ENCODE measurements at places on chromosomes 2 and 18.

- DNase-seq, result peak; percentile 6
Observed at GRCh38 chr2:6626401-6627012, 239.2 kb downstream of the CMPK2 start.

- peak; percentile 58 for DNase-seq
Observed at GRCh38 chr2:219461047-219461514, 26.4 kb downstream of the SPEG start.

DNA sequence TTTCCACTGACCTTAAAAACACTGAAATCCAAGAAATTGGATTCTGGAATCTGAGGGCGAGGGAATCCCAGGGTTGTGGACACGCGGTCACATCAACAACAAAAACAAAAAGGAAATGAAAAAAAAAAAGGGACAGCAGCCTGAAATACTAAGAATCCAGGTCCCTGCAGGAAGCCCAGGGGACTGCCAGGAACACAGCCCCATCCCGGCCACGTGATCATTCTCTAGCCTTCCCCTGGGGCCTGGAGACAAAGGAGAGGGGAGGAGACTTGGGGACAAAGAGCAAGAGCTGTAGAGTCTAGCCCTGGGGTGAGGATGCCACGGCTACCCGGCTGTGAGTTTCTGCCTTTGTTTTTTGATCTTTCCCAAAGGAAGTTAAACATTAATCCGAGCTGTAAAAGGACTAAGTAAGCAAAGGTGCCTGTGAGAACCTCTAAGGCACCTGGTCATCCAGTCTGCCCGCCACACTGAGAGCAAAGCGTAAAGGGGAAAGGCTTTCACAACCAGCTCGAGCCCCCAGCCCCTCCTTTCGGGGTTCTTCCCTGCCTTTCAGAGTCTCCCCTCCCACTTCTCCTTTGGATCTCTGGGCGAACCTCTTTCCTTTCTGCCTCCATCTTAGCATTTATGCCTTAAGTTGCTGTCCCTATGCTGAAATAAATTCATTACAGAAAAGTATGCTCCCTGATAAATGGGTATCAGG is 57.9 kb upstream of the MSH2 start:
- DNase-seq, result peak; percentile 73

GRCh38 chr2:50221106-50221505 is 810.8 kb downstream of the NRXN1 start:
- no peak for DNase-seq
